ENCODE measurements at places on chromosomes 1 and 21. TPM values are rescaled to one million over a fixed set of nuclear protein-coding genes. Genes with fewer than 3 reads are reported as not detected.

The KDM5B gene
- total RNA-seq: 11.5 TPM

The HES3 gene
- not detected for total RNA-seq

The KRTAP19-1 gene
- total RNA-seq: not detected

The CSF3R gene
- total RNA-seq: 3.9 TPM

The PDC gene
- total RNA-seq: not detected

The KHDRBS1 gene
- total RNA-seq: 68.5 TPM

The PRR9 gene
- not detected for total RNA-seq

The RBM11 gene
- not detected for total RNA-seq

The TLR5 gene
- total RNA-seq: 1.4 TPM

The BCAN gene
- total RNA-seq: not detected

The SLC35F3 gene
- 0.11 TPM for total RNA-seq

The MXRA8 gene
- total RNA-seq: 27.5 TPM

The CDCA8 gene
- total RNA-seq: 0.12 TPM

The IFNLR1 gene
- 3.3 TPM for total RNA-seq

The AADACL4 gene
- not detected for total RNA-seq

The ZNF648 gene
- not detected for total RNA-seq

The IRF2BP2 gene
- 76.7 TPM for total RNA-seq

The AIDA gene
- 46.6 TPM for total RNA-seq

The PADI4 gene
- total RNA-seq: not detected

The HCN3 gene
- 1.3 TPM for total RNA-seq

The PTGFRN gene
- 228 TPM for total RNA-seq

The FHL3 gene
- total RNA-seq: 7.8 TPM

The CBR3 gene
- 5.5 TPM for total RNA-seq

The IFI44 gene
- total RNA-seq: 43.0 TPM

The KDM1A gene
- total RNA-seq: 27.4 TPM

The ELAPOR1 gene
- not detected for total RNA-seq

The ACTL8 gene
- not detected for total RNA-seq

The SLC9C2 gene
- not detected for total RNA-seq

The FALEC gene
- not detected for total RNA-seq

The TSPAN1 gene
- total RNA-seq: 0.98 TPM

The NTMT2 gene
- 1.7 TPM for total RNA-seq

The OR2M4 gene
- not detected for total RNA-seq

The ADIPOR1 gene
- total RNA-seq: 91.4 TPM

The KAZN gene
- 3.5 TPM for total RNA-seq

The ANKRD65 gene
- 0.58 TPM for total RNA-seq

The MYOC gene
- total RNA-seq: 0.49 TPM

The TSPAN2 gene
- total RNA-seq: 7.1 TPM

The SESN2 gene
- 5.9 TPM for total RNA-seq

The WDR77 gene
- 36.7 TPM for total RNA-seq

The TMEM50A gene
- total RNA-seq: 94.5 TPM

The PLA2G2F gene
- not detected for total RNA-seq

The RUSC1 gene
- 22.1 TPM for total RNA-seq

The LMX1A gene
- total RNA-seq: not detected

The IL20 gene
- not detected for total RNA-seq

The AHDC1 gene
- 29.2 TPM for total RNA-seq

The LIPI gene
- total RNA-seq: not detected

The HLX gene
- total RNA-seq: 5.6 TPM

The APCS gene
- not detected for total RNA-seq

The HOOK1 gene
- 4.5 TPM for total RNA-seq

The PSEN2 gene
- total RNA-seq: 19.5 TPM

Data from heart left ventricle (tissue), 16 donors.